ENCODE measurements at places on chromosomes 1 and 21.
A peak's percentile ranks its signal among the peaks of the same experiment; 100 is the strongest.

GRCh38 chr21:43315244-43316137, 111.4 kb downstream of the SIK1 start:
- DNase-seq, result peak; percentile 41

GRCh38 chr1:183039985-183040447, 16.8 kb downstream of the LAMC1 start:
- DNase-seq, result no peak

GRCh38 chr1:7652061-7652460, 119.0 kb upstream of the VAMP3 start:
- no peak for DNase-seq

GRCh38 chr1:241276391-241276790, 80.6 kb downstream of the RGS7 start:
- DNase-seq, result no peak

- no peak for DNase-seq
These were observed 13.1 kb downstream of the RNF220 start for GRCh38 chr1:44418022-44418673.

All from CD4-positive, alpha-beta T cell treated with Interferon alpha-2 for 1 hour (primary cell).